Panc1 (cell line): ENCODE measurements at places on chromosomes 3 and 15.

DNA sequence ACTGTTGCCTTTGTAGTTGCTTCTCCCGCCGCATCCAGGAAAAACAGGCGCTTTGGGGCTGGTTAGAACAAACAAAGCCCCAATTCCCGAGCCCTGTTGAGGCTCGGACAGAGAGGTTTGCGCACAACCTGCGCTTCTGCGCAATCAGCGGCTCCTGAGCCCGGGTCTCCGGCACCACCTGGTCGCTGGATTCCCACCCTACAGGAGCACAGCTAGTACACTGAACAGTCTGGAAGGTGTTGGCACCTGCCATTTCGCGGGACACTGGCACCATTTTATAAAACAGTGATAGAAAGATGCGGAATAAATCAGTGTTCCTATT is 13.8 kb downstream of the ZIC4 start:
- no peak for DNase-seq

DNA sequence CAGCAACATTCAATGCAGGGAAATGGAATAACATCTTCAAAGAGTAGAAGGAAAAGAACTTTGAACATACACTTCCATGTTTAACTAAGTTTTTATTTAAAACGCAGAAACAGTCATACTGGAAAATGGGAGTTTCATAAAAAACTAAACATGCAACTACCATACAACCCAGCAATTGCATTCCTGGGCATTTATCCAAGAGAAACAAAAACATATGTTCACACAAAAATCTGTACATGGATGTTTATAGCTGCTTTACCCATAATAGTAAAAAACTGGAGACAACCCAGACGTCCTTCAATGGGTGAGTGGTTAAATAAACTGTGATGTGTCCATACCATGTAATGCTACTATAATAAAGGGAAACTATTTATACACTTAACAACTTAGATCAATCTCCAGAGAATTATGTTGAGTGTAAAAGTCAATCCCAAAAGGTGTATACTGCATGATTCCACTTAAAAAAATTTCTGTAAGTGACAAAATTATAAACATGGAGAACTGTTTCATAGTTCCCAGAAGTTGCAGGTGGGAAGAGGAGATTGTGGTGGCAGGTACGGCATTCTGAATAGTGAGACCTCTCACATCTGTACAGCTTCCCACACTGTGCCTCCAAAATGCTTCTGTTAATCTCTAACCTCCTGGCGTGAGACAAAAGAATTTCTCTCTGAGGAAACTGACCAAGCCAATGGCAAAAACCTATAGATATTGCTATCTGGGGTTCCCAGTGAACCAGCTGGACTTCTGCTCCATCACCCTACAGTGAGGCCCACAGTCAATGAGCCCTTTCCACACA is 23.1 kb downstream of the ISG20 start:
- DNase-seq: no peak

GRCh38 chr3:15221574-15222217 is 15.7 kb downstream of the CAPN7 start:
- DNase-seq: no peak

- DNase-seq: no peak
These were observed 189.4 kb downstream of the WNT5A start for GRCh38 chr3:55297706-55298105.

GRCh38 chr3:5138214-5138981 is 16.3 kb downstream of the ARL8B start:
- no peak for DNase-seq

DNA sequence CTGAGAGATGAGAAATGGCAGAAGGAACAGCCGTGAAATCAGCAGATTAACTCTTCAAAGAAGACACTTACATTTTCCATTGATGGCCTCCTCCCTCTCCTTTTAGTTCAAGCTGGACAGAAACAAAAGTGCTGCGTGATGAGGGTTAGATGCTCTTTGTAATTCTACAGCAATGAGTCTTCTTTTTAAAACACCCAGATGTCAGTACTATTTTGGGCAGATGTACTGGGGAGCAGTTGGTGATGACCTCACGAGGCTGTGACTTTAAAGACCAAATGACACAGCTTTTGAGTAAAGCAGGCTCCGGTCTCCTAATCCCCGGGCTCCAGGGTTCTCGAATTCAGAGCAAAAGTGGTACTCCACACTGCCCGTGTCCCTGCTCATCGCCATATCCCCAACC is 198.2 kb downstream of the SLCO3A1 start:
- no peak for DNase-seq

DNA sequence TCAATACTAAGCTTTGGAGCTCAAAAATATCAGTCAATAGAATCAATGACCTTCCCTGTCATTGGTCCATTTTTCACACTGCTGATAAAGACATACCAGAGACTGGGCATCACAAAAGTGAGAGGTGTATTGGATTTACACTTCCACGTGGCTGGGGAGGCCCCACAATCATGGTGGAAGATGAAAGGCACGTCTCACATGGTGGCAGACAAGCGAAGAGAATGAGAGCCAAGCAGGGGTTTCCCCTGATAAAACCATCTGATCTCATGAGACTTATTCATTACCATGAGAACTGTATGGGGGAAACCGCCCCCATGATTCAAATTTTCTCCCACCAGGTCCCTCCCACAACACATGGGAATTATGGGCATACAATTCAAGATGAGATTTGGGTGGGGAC is 81.9 kb downstream of the ANXA2 start:
- no peak for DNase-seq

DNA sequence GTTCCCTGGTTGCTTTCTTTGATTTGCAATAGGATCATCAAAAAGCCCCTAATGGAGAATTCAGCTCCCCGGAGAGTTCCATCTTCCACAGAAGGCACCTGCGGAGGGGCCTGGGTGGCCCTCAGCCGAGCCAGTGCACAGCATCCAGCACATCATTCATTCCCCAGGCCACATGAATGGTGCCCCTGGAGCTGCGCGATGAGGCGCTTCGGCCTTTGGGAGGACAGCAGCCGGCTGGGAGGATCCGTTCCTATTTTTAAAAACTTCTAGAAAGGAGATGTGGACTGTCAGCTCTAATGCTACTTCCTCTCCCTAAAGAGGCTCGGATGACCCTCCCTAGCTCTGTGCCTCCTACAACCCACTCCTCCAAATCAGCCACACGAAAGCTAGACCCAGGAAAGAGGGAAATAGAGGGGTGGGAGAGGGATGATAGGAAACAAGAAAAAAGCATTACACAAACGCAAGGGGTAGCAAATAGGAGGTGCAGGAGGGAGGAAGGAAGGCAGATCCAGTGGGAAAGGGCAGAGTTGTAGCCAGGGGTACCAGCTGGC is 20.3 kb downstream of the EHD4 start:
- DNase-seq: no peak

DNA sequence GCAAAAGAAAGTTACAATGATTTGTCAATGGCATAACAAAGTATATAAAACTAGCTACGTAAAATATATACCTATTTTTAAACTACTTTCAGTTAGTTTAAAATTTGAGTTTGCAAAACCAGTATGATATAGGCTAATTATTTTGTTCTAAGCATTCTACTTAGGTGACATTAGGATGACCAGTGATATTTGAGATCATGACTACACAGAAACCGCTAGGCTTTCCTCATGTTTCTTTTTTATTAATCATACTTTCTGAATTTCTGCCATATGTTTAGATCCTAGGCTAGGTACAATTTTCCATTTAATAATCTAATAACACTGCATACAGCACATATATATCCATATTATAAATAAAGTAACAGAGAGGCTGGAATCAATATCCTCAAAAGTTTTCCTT is 52.4 kb upstream of the XRN1 start:
- no peak for DNase-seq

- no peak for DNase-seq
These were observed 349.4 kb downstream of the CLSTN2 start for GRCh38 chr3:140284372-140284771.

DNA sequence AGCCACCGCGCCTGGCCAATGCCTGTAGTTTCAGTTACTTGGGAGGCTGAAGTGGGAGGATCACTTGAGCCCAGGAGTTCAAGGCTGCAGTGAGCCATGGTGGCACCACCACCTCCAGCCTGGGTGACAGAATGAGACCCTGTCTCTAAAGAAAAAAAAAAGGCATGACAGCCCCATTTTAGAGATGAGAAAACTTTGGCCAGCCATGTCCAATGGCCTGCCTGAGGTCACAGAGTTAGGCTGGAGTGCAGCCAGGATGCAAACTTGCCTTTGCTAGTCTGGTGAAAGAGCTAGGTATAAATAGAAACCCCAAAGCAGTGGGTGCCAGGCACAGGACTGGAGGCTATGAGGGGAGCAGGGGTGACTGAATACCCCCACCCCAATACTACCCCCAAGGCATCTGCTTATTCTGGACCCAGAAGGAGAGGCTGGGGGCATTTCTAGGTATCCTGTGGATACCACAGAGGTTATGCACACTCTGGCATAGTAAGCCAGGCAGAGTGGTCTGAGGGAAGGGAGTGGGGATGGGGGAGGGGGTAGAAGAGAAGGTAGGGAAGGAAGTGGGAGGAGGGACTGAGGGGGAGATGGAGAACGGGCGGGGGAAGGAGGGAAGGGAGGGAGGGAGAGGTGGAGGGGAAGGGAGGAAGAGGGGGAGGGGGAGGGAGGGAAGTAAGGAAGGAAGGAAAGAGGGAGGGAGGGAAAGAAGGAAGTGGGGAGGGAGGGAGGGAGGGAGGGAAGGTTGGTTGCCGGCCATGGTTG is 16.2 kb upstream of the C15orf39 start:
- no peak for DNase-seq

- no peak for DNase-seq
These were observed 88.2 kb downstream of the PLOD2 start for GRCh38 chr3:146072824-146073223.

GRCh38 chr3:111917300-111917699 is 58.2 kb downstream of the PHLDB2 start:
- no peak for DNase-seq

GRCh38 chr15:80107204-80107603 is 45.6 kb upstream of the FAH start:
- DNase-seq: no peak

DNA sequence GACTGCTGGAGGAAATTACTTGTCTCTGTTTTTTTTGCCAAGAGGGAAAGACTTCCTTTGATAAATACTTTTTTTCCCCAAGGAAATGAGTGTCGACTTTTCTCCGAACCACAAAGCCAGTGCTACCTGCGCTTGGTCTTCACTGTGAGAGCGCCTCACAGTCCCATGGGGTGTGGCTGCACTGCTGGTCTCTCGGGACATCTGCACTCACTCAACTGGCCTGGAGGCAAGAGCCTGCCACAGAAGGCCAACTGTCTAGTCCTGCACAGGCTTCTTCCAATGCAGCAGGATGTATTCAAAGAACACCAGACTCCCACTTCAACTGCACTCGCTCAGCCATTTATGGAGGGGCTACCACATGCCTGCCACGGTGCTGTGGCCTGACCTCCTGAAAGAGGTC is 40.6 kb upstream of the CGNL1 start:
- no peak for DNase-seq
